Hematopoietic multipotent progenitor cell treated with erythropoietin and hydrocortisone succinate and interleukin-3 and kit ligand, for 6 days (in vitro differentiated cells): ENCODE measurements at places on chromosomes 3 and 15.

DNA sequence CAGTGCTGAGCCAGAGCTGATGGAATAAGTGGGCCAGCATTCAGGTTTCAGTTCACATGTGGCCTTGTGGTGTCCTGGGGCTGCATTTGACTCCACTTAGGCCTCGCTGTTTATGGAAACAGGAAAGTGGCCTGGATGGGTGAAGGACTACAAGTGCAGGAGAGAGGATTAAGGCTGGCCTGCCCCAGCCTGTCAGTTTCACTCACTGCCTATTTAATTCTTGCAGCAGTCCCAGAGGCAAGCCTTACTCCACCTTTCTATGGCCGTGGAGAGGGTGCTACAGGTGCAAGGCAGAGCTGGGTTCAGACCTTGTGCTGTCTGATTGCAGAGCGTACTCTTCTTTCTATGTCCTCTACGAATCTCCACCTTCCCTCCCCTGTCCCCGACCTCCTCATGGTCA, 37.7 kb downstream of the ABHD17C start:
- no peak for DNase-seq

DNA sequence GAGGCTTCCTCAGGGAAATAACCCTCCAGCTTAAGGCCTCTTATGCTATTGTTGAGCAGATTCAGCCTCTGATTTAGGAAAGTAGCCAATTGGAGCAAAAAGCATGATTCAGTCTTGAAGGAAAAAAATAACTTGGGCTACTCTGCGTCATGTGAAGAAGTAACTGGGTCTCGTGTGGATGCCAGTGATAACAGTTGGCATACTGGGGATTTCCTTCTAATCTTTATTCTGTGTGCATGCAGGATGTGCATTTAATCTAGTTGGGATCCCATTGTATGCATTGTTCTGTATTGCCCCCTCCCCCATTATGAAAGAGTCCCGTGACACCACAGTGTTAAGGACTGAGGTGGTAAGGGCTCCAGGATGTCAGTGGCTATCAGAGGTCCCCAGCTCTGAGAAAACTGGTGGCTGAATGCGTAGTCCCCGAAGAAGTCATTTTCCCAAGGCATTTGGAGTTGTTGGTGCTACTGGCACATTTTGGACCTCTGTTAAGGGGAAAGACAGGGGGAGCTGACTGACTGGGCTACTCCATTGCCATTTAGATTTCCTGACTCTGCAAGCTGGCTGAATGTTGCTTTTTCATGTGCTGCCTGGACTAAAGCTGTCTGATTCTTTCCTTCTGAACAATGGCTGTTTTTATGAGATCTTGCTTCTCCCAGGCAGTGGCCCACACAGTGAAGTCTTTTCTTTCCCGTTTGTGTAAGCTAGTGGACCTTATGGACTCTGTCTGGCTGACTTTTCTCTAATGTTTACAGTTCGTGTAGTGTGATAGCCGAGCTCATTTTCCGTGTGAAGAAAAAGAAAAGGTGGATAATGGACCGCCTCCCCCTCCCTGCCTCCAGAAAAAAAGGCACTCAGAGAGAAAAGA, 38.4 kb upstream of the TRAK1 start:
- peak; percentile 72 for DNase-seq

GRCh38 chr3:138347960-138348753, at the start of gene MRAS:
MRAS (plus strand) TSS chr3:138348579; CDS start chr3:138372884, 24,305 bp downstream.
- peak; percentile 70 for DNase-seq

DNA sequence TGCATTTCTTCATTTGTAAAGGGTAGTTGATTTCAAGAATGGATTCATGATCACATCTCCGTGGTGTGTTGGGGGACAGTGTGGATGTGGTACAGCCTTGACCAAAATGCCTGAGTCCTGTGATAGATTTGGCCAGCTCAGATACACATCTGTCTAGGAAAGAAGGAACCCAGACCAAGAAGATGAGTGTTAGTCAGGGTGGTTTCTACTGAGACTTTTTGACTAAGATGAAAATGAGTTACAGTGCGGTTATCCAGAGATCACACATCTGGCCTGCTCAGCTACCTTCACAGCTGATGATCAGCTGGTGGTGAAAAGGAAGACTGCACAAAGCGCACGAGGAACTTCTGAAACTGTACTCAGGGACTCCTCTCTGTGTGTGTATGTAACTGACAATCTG, 68.0 kb downstream of the FNDC3B start:
- peak; percentile 61 for DNase-seq

GRCh38 chr3:17643691-17644090, 98.7 kb downstream of the TBC1D5 start:
- no peak for DNase-seq

- DNase-seq, result no peak
These were observed 133.5 kb upstream of the SGO1 start for GRCh38 chr3:20319551-20319950.

DNA sequence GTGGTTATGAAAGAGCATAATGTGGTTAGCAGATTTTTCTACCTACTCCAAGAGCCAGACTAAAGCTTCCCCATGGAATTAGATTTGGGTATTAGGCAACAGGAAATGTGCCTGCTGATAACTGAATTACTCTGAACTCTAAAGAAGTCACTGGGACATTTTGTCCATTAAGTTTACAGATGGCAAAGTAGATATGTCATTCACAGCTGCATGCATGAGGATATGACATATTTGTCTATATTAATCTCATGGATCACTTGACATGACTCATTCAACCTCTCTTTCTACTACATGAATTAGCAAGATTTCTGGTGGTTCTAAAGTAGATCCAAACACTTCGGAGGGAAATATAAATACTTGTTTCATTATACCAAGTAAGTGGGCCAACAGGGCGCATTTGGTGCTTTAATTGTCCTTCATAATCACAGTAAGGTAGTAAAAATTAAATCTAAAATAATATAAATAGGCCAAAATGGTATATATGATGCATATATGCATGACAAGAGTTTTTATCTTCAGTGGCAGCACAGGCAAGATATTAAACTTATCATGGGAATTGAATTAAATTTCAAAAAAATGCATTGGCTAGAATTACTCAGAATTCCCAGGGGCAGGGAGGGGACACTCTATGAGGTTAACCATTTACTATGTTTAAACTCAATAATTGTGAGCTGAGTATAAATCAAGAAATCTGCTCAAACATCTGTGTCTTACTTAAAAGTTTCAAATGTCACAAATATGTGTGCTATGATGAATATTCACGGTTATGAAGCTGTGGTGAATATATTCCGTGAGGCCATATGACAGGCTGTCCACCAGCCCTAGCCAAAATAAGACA, 365.3 kb upstream of the KCNMB2 start:
- DNase-seq, result peak; percentile 91

GRCh38 chr3:64144241-64144900, 80.9 kb downstream of the PRICKLE2 start:
- DNase-seq, result no peak

- DNase-seq, result no peak
These were observed 41.6 kb downstream of the ZBTB11 start for GRCh38 chr3:101635345-101635744.

GRCh38 chr3:101867511-101867910, 18.2 kb downstream of the NFKBIZ start:
- DNase-seq, result no peak

DNA sequence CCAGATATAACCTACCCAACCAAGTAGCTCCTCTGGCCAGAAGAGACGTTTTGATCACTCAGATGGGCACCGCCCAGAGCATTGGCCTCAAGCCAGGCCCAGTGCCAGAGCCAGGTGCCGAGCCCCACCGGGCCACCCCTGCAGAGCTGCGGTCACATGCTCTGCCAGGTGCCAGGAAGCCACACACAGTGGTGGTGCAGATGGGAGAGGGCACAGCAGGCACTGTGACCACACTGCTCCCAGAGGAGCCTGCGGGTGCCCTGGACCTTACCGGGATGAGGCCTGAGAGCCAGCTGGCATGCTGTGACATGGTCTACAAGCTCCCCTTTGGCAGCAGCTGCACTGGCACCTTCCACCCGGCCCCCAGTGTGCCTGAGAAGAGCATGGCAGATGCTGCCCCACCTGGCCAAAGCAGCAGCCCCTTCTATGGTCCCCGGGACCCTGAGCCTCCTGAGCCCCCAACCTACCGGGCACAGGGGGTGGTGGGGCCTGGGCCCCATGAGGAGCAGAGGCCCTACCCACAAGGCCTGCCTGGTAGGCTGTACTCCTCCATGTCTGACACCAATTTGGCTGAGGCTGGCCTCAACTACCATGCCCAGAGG, 19.1 kb upstream of the APEH start:
- DNase-seq, result no peak

DNA sequence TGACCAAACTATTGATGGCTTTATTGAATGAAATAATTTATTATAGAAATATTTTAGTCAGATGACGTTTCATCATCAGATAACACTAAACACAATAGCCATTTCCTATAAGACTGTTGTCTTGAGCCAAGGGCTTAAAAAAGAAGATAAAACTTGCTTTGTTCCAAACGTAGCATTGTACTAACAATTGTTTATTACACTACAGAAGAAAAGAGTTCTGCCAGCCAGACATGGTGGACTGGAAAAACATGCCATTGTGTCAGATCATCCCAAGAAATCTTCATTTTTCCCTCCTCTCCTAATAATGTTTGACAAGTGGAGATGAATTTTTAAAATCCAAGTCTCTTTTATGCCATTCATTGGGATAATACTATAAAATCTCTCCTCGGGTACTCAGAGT, 203.3 kb downstream of the CDIN1 start:
- no peak for DNase-seq

- no peak for DNase-seq
These were observed 10.9 kb downstream of the ZBTB47 start for GRCh38 chr3:42664438-42664803.

DNA sequence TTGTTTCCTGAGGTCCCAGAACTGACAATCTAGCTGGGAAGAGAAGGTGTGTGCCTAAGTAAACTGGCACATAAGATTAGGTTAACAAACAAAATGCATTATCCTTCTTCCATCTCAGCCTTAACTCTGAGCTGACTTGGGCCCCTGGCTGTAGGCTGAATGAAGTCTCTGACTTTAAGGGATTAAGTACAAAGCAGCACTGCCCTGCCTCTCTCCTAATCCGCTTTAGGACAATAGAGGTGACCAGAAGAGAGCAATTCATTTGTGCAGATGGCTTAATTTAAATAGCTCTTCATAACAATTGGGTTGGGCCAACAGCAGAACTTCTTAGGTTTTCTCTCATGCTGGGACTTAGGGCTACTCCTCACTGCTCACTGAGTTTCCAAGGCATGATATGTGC, 181.6 kb upstream of the SOX14 start:
- no peak for DNase-seq

- DNase-seq, result peak; percentile 66
These were observed 661 bp upstream of the PARP14 start for GRCh38 chr3:122679882-122680474.

- no peak for DNase-seq
These were observed 74.6 kb downstream of the UBE2E2 start for GRCh38 chr3:23277688-23278087.

DNA sequence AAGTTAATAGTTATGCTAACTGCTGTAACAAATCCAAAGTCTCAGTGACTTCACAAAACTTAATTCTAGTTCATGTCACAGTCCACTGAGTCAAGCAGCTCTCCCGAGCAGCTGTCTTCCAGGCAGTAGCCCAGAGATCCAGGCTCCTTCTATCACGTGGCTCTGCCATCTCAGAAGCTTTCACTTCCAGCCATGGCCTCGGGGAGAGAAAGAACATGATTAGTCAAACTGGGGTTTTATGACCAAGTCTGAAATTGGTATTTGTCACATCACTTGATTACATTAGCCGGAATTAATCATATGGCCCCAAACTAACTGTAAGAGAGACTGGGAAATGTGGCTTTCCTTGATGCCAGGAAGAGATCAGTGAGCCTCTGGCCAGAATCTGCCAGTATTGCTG, 70.2 kb upstream of the DGKG start:
- no peak for DNase-seq

- peak; percentile 77 for DNase-seq
These were observed 156.6 kb upstream of the IL12A start for GRCh38 chr3:159832024-159832423.

- no peak for DNase-seq
These were observed 47.3 kb downstream of the AMOTL2 start for GRCh38 chr3:134326760-134327593.

DNA sequence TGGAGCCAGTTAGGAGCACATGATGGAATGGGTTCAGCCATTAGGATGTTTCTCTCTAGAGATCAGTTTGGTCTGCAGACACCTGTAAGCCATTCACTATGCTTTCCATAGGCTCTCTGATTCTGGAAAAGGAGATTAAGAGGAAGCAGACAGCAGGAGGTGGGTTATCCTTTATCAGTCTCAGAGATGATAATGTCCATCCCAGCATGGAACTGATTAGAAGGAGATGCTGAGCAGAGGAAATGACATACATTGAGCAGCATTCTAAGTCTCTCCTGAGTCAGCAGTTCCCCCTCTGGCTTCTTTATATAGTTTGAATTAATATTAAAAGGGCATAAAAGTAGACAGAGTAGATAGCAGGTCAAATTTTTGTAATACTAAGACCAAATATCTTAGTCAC, 591.1 kb downstream of the GBE1 start:
- no peak for DNase-seq

DNA sequence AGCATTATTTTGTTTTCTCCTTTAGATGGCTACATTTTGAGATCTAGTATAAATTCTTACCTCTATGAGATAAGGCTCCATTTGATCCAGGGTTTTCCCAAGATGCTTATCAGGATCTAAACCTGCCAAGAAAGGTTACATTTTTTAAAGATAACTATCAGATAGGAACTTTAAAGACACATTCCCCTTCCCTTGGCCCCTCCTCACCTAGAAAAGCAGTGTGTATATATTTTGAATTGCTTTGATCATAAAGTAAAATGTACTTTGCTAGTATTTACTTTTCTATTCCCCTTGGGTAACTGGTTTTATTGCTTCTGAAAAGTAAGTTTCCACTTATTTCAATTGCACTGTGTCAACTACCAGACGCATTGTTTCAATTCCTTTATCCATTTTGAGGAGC, 135.2 kb downstream of the DPH6 start:
- no peak for DNase-seq

DNA sequence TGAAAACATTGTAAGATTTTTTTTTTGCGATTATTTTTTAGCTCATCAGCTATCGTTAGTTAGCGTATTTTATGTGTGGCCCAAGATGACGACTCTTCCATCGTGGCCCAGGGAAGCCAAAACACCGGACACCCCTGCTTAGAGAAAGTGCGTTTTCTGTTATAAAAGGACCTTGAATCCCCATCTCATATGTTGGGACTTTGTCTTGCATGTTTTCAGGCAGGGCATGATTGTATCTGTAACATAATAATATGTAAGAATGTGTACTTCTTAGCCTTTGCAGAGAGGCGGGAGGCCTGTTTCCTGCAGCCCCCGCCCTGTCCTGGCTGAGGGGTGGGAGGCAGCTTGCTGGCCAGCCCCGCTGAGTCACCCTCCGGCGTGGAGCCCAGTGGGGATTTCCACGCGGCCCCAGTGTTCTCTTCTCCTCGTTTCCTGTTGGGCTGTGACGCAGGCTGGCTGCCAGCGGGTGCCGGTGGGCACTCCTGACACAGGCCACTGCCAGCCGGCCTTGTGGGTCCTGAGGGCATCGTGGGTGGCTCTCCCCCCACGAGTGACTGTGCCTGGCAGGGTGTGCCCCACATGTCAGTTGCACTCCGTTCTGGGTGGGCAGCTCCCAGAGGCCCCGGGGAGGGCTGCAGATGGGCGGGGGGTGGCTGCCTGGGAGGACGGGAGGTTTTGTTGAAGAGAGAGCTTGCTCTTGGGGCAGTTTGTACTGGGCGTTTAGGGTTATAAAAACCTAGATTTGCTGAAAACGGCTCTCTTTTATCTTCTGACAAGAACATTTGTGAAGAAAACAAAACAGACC, 55.6 kb downstream of the SMAD3 start:
- DNase-seq, result peak; percentile 37

- DNase-seq, result no peak
These were observed 9.4 kb downstream of the SPTBN5 start for GRCh38 chr15:41884458-41884857.

- peak; percentile 27 for DNase-seq
These were observed at the start of gene ITGB5 for GRCh38 chr3:124887177-124887931. ITGB5 (minus strand) TSS chr3:124887365; CDS start chr3:124887000, 365 bp downstream.

GRCh38 chr3:89740881-89741177, 633.4 kb downstream of the EPHA3 start:
- no peak for DNase-seq
